ENCODE measurements at places on chromosomes 4 and X. TPM values are rescaled to one million over a fixed set of nuclear protein-coding genes. Genes with fewer than 3 reads are reported as not detected.

POLN gene
- 4.1 TPM for total RNA-seq

FGFBP2 gene
- total RNA-seq, result not detected

MAGEB2 gene
- total RNA-seq, result not detected

CFAP299 gene
- 8.3 TPM for total RNA-seq

GPRIN3 gene
- total RNA-seq, result not detected

MAGEA8 gene
- not detected for total RNA-seq

MAGEA4 gene
- total RNA-seq, result not detected

FAM47A gene
- total RNA-seq, result not detected

DCX gene
- total RNA-seq, result not detected

KDR gene
- 0.16 TPM for total RNA-seq

TRIML1 gene
- not detected for total RNA-seq
